ENCODE measurements at places on chromosomes 3 and 15. TPM values are rescaled to one million over a fixed set of nuclear protein-coding genes. Genes with fewer than 3 reads are reported as not detected.

Gene GOLGA8T
- not detected for total RNA-seq

Gene SPINK8
- not detected for total RNA-seq

Gene RHCG
- not detected for total RNA-seq

Gene PLCH1
- not detected for total RNA-seq

Gene RPL39L
- 50.4 TPM for total RNA-seq
